ENCODE measurements at places on chromosomes 16 and 17.

- no peak for DNase-seq
Measured at GRCh38 chr16:58421059-58421458, 28.8 kb downstream of the GINS3 start.

DNA sequence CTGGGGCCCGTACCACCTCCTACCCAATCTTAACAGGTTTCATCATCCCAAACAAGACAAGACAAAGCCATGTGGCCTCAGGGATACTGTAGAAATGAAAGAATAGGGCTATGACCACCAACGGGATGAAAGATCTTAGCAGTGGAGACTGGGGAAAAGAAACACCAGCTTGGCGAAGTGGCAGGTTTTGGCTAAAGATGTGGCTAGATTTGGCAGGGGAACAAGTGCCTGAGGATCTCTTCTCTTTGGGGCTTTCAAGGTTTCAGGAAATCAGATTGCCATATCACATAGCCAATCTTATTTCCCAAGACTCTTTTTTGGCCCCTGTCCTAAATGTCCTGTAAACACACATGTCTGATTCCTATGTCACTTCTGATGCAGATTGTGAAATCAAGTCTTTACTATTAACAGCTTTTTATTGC lies 6.9 kb downstream of the KRT24 start:
- DNase-seq, result no peak

- no peak for DNase-seq
Measured at GRCh38 chr17:56359518-56359917, 206.2 kb downstream of the ANKFN1 start.

DNA sequence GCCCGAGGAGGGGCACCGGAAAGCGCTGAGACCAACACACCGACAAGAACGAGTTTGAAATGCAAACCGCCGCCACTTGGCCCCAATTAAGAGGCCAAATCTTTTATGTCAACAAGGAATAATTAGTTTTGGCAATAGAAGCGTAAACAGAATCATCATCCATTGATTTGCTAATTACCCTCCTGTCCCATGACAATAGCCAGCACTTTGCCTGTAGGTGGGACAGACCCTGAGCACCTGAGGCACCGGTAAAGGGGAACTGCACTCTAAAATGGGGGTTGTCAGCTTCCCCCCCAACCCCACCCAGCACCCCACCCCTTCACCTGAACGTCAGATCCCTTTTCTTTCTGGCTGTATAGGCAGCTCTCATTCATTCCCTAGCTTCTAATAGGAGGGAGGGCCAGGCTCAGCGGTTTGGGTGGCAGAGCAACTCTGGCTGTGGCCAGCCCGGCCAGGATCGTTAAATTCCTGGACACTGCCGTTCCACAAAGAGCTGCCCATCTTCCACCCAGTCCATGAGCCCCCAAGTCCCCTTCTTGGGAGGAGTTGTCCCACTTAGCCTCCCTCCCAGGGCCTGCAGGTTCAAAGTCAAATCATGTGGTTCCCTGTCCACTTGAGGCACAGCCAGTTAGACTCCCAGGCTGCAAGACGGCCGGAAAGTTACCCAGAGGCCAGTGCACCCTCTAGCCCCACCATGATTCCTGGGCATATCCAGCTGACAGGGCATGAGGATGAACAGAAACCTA lies 45.8 kb downstream of the WNT3 start:
- DNase-seq, result no peak

DNA sequence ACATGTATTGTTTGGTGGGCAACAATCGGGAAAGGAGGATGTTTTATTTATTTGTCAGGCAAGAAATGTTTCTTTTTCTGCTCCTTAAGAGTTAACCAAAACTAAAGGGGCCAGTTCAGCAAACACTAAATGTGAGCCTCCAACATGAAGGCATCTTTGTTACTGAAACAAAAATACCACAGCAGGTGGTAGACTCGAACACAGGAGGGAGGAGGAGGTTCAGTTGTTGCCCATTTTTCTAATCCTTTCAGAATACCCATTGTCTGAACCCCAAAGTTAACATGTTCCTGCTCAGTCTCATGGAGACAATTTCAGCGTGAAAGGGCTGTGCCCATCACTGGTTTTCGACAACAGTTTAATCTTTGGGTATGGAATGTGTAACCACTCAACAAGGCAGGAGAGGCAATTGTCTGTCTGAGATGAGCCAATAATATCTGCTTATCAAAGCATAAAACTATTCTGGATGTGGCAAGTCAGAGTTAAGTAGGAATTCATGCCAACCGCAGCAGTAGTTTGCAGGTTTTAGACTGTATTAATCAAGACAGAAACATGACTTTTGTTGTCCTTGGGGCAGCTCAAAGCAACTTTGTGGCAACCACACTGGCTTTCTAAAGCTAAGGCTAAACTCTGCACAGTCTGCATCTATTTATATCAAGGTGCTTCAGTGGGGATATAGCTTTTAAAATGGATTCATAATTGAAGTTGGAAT lies 211.7 kb downstream of the FTO start:
- DNase-seq, result no peak
